Stimulated activated CD4-positive, alpha-beta T cell treated with anti-CD3 and anti-CD28 coated beads, Interleukin-1b, Interleukin-23, amount 100 ng/mL, for 1 hour (primary cell): ENCODE measurements at places on chromosomes 4 and X.

- no peak for DNase-seq
Measured at GRCh38 chrX:50117476-50117875, 83.3 kb downstream of the AKAP4 start.

DNA sequence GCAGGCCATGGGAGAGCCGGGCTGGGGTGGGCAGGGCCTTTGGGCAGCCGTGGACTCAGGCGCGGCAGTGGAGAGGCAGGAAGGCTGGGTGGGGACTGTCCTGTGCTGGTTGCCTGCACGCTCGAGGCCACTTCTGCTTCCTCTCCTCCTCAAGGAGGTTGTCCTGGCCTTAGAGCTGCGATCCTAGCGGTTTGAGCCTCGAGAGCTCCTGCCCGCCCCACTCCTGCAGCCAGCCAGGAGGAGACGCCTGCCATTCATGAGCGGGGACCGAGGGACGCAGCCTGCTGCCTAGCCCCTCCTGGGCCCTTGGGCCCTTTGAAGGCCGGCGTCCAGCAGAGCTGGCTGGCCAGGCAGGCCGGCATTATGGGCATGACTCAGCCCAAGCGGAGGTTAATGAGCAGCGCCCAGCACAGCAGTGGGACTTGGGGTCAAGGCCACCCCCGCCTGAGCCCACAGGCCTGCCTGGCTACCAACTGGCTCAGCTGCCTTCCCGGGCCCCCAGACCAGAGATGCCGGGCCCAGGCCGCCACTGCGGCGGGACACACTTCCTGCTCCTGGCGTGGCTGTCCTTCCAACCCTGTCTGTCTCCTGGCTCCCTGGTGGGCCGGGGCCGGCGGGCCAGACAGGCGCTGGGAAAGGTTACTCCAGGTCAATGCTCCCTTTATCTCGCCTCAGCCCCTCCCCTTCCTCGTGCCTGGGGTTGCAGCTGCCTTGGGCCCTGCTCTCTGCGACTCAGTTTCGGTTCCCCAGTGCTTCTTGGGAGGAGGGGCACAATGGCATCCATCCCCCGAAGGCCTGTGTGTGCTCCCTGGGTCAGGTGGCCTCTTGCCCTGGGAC, 1.8 kb downstream of the ABCD1 start:
- DNase-seq: no peak

DNA sequence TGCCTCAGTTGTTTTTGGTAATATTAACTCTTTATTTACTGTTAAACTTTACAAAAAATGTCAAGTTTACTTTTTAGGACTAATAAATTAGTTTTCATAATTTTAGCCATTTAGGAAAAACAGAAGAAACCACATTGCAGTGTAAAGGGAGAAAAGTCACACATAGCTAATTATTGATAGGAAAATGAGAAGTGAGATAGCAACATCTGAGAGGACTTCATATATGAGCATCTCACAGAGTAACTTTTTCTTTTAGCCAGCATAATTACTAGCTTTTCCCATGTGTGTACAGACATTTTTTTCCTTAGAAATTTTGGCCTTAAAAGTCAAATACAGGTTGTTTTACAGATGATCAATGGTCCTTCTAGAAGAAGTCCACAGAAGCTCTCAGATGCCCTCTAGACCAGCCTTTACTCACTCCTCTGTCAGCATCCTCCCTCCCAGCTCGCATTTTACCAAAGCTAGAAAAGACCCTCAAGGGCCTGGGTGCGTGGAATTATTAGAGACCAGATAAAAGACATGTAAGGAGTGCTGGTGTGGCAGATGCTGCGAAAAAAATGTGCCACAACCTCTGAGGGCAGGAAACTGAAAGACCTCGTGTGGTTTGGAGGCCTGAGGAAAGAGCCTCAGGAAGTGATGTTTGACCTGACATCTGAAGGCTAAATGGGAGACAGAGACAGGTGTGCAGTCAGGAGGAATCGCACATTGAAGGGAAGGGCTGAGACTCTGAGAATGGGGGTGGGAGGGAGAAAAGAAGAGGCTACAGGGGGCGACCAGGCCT, 156.9 kb downstream of the CBR4 start:
- no peak for DNase-seq

DNA sequence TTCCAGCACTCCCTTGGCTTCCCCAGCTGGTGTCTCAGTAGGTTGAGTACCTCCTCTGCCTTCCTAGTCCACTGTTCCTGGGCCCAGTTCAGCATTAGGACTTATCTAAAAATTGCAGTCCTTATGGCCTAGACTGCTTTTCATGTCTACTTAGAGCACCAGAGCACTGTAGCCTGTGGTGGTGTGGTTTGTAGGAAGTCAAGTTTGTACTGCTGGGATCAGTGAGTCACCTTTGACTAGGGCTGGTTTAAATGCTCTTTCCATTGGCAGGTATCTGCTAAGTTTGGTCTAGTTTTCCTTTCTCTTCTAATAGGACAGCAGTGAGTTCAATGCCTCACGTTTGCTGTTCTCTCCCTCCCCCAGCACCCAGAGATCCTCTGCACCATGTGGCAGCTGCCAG, 233.6 kb upstream of the WDFY3 start:
- no peak for DNase-seq

DNA sequence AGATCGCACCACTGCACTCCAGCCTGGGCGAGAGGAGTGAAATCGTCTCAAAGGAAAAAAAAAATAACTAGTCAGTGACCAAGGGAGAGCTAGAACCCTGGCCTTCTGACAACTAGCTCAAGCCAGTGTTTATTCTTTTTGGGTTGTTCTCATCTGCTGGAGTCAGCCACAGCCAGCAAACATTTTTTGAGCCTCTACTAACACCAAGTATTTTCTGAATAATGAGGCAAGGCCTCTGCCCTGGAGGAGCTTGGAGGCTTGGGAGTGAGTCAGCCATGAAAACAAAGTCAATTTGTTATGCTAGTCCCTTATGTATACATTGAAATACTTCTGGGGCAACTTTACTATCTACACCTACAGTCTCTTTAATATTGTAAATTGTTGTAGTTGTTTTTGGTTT, 46.5 kb downstream of the TMA16 start:
- DNase-seq: no peak

GRCh38 chrX:69503782-69504625, at the start of gene NALF2:
Gene NALF2 (plus strand): TSS chrX:69504326. CDS start chrX:69505283, 957 bp downstream.
- DNase-seq: no peak

GRCh38 chrX:37921758-37922157, 74.4 kb upstream of the DYNLT3 start:
- no peak for DNase-seq

DNA sequence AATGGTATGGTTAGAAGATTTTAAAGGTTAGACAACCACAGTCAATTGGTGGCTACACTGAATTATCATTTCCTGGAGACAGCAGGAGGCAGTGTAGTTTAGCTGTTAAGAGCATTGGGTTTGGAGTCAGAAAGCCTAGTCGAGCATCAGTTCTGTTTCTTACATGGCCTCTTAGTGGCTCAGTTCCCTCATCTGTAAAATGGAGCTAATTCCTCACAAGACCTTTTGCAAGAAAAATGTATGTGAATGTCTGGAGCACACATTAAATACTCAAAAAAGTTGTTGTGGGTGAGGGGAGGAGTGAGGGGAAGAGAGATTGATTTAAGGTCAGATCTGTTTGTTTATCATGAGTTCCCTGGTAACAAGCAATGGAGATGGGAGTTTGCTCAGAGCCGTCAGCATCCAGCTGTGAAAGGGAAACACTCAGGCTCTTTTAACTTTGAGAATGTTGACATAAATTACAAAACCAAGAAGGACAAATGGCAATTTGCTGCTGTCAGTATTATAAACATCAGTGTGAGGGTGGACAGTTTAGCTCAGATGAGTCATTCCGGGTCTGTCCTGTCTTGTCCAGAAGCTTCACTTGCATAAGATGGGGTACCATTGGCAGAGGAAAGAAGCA, 98.2 kb upstream of the PGRMC2 start:
- DNase-seq: no peak

GRCh38 chr4:7418131-7418943, 16.4 kb downstream of the PSAPL1 start:
- no peak for DNase-seq

DNA sequence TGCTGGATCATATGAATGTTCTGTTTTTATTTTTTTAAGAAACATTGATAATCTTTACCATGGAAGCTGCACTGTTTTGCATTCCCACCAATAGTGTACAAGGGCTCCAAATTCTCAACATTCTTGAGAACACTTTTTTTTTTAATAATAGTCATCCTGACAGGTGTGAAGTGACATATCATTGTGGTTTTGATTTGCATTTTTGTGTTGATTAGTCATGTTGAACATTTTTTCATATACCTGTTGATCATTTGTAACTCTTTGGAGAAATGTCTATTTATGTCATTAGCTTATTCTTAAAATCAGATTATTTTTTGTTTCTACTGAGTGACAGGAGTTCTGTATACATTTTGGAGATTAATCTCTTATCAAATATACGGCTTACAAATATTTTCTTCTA, 408.5 kb downstream of the GLUD2 start:
- DNase-seq: no peak

- DNase-seq: no peak
Measured at GRCh38 chr4:40453912-40454311, 118.8 kb downstream of the CHRNA9 start.

DNA sequence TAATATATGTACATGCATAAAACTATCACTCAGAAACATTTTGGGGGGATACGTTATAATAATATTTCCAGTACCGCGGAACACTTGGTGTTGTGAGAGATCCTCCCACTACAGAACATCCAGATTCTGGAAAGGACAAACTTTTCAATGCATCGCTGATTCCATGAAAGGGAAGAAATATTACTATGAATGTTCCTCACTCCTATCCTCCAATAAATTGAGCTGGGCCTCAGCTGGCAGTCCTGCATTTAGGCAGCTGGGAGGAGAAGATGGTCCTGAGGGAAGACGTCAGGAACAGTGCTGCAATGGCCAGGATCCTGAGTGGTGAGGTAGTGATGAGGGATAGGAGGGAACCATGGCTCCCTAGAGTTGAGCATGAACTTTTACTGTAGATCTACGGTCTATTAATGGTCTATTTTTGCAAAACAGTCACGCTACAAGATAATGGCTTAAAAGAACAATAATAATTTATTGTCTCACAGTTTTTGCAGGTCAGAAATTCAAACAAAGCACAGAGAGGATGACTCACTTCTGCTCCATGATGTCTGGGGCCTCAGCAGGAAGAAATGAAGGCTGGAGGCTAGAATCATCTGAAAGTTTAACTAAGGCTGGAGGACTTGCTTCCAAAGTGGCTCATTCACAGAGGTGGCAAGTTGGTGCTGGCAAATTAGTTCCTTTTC, 538.1 kb downstream of the STIM2 start:
- no peak for DNase-seq

DNA sequence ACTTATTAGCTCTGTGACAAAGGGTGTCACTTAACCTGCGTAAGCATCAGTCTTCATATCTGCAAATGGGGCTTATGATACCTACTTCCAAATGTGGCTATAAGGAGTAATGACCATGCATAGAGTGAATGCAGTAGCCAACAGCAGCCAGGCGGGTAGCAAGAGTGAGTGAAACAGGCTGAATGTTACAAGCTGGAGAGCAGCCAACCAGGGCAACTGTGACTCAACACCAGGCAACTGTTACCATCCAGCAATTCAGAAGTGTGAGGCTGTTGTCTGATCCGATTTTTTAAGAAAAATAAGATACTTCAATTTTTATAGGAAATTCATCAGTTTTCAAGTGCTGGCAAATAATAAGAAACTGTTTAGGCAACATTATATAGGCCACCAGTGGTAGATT, 270.2 kb upstream of the TAPT1 start:
- DNase-seq: no peak

DNA sequence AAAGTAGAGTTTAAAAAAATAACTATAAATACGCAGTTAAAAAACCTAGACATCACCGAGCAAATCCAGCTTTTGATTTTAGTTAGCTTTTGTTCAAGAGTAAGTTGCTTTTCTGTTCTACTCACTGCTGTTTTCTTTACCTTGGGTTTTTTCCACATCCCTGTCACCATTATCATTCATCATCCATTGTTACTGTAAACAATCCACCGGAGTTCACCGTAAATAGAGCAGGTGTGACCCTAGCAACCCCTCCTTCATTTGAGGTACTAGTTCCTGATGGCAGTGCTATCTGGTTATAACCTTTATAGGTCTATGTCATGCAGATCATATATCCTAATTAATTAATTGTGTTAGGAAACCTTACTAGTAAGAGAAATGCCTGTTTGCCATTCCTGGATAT, 43.0 kb upstream of the TEX13D start:
- no peak for DNase-seq

DNA sequence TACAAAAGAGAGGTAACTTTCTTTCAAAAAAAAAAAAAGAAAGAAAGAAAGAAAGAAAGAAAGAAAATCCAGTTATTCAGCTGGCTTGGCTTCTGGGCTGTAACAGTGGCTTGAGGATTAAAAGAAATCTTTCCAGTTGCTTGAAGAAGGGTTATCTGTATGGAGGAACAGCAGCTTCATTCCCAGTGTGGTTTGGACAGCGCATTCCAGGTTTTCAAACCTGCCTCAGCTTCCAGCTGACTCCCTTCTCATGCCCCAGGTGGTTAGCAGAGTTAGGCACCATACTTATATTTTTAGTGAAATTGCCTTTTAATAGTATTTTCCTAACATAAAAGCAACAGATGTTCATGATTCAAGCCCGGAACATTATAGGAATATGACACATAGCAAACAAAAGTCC, 48.6 kb downstream of the TMEM164 start:
- no peak for DNase-seq

GRCh38 chr4:98566361-98567008, 91.9 kb downstream of the TSPAN5 start:
- DNase-seq: no peak

GRCh38 chrX:22164770-22165388, 107.8 kb upstream of the CBLL2 start:
- no peak for DNase-seq

DNA sequence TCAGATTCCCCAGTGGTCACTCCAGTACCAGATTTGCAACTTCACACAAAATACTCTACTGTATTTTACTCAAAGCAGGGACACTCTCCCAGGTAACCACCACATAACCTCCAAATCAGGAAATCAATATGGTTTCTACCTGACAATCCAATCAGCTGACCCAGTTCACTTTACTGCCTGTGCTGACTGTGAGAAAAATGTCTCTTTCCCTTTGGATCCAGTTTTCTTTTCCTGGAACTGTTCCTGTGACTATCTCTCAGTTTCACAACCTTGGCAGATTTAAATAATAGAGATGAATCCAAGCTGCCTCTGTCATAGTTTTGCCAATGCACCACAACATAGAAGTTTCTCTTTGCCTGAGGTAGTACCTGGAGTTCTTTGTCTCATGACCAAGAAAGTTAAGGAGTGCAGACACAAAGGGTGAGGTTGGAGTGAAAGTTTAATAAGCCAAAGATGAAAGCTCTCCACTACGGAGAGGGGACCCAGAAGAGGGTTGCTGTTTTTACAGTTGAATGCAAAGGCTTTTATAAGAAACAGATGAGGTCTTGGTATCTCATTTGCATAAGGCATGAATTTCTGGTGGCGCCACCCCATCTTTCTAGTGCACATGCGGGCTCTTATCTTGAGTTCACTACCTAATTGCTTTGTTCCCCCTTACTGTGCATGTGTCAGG, 29.7 kb upstream of the IL9R start:
- no peak for DNase-seq

DNA sequence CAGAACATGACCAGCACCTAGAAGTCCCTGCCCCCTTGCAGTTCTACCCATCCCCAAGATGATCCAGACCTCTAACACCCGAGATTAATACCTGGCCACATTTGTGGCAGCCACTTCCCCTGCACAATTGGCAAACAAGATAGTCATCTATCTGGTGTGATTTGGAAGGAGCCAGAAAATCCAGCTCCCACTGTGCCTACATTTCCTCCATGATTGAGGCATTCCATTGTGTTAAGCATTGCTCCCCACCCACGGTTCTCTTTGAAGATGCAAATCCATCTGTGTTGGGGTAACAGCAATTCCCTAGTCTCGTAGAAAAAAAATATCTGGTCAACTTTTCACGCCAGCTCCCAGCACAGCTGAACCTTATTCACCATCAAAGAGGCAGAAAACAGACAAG, 405.0 kb downstream of the BCOR start:
- no peak for DNase-seq
